ENCODE measurements at places on chromosomes 5 and 9.

- no peak for DNase-seq
These were observed 52.8 kb downstream of the ARL15 start for GRCh38 chr5:54257366-54258118.

GRCh38 chr9:115289757-115290208, 171.8 kb upstream of the TNC start:
- no peak for DNase-seq

GRCh38 chr9:114342755-114343440, 13.2 kb downstream of the ORM2 start:
- DNase-seq = no peak

GRCh38 chr9:70673844-70674243, 259.4 kb upstream of the KLF9 start:
- DNase-seq = no peak

DNA sequence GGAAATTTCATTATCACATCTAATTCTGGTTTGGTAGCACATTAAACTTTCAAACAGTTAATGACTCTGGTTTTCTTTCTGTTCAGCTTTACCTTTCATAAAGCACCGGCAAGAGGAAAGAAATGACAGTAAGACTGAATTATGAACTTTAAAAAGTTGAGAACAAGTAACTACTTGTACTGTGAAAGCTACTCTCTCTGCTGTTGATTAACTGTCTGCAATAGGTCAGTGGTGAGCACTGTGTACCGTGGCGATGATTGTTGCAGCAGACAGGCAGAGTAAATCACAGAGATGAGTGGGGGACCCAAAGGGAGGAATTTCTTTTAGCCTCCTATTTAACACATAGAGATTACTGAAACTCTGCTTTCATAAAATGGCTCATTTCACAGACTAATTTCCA, 74.0 kb upstream of the MEF2C start:
- DNase-seq = no peak

DNA sequence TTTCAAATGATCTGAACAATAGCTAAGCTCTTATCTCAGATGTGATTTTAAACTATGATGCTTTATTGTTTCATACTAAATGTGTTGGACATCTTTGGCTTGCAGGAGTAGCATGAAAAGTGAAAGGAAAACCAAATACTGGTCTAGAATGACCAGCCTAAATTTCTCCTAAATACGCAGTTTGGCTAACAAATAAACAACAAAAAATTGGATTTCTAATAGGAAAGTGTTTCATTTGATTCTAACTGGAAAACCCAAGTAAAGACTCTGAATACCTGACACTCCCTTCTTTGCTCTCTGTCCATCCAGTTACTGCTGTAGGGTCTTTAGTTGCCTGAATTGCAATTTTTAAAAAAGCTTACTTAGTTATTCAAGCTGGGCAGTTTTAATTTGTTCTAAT, 111.7 kb upstream of the ACOT12 start:
- DNase-seq = no peak

GRCh38 chr5:113330533-113331208, 104.1 kb downstream of the TSSK1B start:
- DNase-seq = no peak

DNA sequence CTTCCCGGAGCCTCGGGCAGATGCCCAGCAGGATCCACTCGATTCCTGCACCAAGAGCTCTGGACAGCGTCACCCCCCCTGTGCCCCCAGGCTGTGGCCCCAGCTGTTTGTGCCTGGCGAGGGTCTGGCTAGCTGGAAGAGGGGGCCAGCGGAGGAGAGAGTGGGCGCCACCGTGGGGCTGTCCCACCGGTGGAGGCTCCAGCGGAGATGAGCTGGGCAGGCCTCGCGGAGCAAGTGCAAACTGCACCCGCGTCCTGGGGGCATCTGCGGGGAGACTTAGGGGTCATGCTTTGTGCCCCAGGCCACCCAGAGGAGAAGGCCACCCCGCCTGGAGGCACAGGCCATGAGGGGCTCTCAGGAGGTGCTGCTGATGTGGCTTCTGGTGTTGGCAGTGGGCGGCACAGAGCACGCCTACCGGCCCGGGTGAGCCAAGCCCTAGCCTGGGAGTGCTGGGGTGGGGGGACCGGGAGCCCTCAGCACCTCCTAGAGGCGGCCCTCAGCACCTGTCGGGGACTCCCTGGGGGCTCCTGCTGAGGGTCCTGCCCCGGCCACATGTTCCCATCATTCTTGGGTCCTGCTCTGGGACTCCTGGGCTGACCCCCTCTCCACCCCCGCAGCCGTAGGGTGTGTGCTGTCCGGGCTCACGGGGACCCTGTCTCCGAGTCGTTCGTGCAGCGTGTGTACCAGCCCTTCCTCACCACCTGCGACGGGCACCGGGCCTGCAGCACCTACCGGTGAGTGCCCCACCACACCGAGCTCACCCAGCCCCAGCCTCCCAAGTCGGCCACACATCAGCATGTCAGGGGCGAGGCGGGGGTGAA, 5.4 kb downstream of the EGFL7 start:
- no peak for DNase-seq

DNA sequence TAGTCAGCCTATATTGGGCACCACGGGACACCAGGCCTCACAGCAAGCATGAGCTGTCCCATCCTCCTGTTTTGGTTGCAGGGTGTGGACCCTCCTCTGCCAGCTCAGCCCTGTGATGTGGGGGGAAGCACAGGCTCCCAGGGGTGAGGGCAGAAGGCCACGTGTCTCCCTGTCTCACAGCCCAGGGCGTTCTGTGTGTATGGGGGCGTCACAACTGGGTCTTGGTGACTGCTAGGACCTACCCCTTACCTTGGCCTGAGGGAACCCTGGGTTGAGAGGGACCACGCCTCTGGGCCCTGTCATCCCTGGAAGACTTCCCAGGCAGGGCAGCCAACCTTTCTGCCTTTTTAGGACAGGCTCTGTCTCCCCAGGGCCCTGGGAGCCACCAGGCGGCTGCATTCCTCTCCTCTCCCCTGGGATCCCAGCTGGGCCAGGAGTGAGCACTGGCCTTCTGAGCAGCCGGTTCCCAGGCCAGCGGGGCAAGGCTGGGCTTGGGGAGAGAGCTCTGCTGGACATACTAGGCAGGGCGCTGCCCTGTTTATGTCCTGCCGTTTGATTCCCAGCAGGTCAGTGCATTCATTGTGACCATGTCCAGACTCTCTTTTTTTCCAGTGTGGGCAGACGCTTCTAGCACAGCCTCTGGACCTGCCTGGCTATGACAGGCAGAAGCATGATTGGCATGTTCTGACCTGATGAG, 97.4 kb downstream of the DAB2IP start:
- no peak for DNase-seq

GRCh38 chr9:38482918-38483592, 58.8 kb upstream of the IGFBPL1 start:
- DNase-seq = no peak

GRCh38 chr5:86320266-86320665, 297.5 kb upstream of the COX7C start:
- no peak for DNase-seq

DNA sequence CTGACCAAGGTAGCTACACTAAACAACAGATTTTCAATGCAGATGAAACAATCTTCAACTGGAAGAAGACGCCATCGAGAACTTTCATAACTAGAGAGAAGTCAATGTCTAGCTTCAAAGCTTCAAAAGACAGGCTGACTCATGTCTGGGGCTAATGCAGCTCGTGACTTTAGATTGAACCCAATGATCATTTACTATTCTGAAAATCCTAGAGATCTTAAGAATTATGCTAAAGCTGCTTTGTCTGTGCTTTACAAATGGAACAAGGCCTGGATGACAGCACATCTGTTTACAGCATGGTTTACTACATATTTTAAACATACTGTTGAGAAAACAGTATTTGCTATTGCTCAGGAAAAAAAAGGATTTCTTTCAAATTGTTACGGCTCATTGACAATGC, 54.9 kb downstream of the RICTOR start:
- no peak for DNase-seq

DNA sequence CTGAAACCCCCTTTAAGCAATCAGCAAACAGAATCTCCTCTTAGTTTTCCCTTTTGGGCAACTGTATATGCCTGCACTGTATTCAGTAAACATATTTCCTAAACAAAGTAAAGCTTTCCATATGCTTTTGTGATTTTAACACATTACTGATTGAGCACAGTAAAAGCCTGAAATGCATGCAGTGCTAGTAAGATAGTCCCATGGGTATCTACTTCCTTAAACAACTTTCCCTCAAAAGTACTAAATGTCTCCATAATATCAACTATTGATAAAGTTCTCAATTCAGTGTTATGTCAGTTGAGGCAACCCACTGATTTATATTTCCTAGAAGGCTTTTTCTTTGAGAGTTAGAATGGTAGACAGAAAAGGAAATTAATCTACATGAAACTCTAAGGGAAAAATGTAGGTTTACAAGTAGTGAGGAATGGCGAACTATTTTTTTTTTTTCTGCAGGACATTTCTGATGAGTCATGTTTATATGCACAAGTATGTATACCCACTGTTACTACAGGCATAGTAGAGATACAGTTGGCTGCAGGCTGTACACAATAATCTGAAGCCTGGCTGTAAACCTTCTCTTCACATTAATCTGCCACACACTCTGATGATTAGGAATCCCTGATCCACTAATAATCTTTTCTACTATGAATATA, 31.2 kb upstream of the CEP120 start:
- DNase-seq = no peak
